ENCODE measurements at places on chromosomes 5 and 9.

GRCh38 chr5:129653057-129653375 is 94.9 kb upstream of the MINAR2 start:
- no peak for DNase-seq

- DNase-seq = no peak
Measured at GRCh38 chr9:74735761-74736160, 152.0 kb downstream of the TRPM6 start.

GRCh38 chr9:80596579-80596978 is 1024.8 kb downstream of the TLE4 start:
- no peak for DNase-seq

DNA sequence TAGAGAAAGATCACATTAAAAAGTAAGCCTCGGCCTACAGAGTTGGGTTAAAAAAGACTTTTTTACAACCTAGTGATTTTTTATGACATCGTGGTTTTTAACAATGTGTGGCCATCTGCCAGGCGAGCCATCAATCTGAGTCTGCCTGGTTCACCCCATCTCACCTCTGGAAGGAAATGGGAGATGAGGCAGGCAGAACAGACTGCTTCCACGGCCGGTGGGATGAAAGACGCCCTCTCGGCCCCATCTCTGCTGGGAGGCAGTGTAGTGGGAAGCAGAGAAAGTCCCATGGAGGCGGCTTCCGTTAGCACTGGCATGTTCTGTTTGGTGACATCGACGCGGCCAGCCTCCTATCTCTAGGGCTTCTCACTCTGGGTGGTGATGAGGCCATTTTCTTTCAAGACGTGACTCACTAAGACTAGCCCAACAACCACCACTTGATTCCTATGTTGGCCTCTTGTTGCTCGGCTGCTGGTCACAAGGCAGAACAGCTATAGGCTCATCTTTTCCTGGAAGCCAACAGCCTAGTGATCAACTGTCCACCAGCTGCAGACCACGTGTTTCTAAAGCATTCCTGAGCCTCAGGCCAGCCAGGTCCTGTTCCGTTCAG is 132.4 kb upstream of the OTULINL start:
- DNase-seq = peak; percentile 95

GRCh38 chr5:62354028-62354874 is 48.2 kb downstream of the KIF2A start:
- peak; percentile 39 for DNase-seq

DNA sequence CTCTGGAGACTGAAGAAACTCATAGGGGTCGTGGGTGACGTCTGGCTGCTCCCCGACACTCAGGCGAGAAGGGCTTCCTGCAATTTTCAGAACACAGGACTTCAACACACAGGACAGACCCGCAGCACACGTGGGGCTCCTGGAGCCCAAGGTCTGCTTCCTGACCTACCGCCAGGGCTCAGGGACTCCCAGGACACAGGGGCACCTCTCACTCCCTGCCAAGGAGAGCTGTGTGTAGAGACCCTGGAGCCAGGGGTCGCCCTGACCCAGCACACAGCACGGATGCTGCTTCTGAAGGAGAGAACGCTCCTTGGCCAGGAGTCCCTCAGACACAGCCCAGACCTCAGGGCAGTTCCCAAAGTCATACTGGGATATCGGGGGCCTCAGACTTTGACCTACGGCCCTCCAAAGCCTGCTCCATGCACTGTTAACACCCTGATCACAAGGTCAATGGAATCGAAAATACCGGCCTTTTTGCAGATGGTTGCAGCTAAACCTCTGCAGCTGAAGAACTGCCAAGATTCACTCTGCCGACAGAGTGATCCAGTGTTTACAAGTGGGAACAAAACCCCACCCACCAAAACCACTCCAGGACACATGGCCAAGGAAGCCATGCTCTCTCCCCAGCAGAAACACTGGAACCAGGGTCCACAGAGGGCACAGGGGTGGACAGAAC is 13.8 kb upstream of the ZDHHC11 start:
- DNase-seq = no peak

DNA sequence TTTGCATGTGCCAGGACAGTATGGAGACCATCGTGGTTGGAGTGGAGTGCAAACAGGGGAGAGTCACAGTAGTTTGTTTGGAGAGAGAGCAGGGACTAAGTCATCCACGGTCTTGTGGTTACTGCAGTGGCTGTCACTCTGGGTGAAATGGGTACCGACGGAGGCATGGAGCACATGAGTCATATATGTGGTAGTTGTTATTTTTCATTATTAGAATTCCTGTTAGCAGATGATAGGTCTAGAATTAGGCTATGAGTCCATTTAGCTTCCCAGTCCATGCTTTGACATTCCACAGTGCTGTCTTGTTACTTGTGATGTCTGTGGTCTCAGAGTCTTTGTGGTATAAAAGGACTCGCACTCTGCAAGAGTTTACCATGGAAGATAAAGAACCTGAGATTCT is 303.9 kb downstream of the DMRT2 start:
- DNase-seq = peak; percentile 1

GRCh38 chr9:4424891-4425290 is 65.4 kb upstream of the SLC1A1 start:
- DNase-seq = no peak

DNA sequence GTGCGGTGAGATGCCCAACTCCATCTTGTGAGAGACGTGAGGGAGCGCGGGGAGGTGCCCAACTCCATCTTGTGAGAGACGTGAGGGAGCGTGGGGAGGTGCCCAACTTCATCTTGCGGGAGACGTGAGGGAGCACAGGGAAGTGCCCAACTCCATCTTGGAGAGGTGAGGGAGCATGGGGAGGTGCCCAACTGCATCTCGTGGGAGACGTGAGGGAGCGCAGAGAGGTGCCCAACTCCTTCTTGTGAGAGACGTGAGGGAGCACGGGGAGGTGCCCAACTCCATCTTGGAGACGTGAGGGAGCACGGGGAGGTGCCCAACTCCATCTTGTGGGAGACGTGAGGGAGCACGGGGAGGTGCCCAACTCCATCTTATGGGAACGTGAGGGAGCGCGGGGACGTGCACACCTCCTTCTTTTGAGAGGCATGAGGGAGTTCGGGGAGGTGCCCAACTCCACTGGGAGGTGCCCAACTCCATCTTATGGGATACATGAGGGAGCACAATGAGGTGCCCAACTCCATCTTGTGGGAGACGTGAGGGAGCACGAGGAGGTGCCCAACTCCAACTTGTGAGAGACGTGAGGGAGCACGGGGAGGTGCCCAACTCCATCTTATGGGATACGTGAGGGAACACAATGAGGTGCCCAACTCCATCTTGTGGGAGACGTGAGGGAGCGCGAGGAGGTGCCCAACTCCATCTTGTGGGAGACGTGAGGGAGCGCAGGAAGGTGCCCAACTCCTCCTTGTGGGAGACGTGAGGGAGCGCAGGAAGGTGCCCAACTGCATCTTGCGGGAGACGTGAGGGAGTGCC is 235.4 kb downstream of the CACNA1B start:
- DNase-seq = no peak

DNA sequence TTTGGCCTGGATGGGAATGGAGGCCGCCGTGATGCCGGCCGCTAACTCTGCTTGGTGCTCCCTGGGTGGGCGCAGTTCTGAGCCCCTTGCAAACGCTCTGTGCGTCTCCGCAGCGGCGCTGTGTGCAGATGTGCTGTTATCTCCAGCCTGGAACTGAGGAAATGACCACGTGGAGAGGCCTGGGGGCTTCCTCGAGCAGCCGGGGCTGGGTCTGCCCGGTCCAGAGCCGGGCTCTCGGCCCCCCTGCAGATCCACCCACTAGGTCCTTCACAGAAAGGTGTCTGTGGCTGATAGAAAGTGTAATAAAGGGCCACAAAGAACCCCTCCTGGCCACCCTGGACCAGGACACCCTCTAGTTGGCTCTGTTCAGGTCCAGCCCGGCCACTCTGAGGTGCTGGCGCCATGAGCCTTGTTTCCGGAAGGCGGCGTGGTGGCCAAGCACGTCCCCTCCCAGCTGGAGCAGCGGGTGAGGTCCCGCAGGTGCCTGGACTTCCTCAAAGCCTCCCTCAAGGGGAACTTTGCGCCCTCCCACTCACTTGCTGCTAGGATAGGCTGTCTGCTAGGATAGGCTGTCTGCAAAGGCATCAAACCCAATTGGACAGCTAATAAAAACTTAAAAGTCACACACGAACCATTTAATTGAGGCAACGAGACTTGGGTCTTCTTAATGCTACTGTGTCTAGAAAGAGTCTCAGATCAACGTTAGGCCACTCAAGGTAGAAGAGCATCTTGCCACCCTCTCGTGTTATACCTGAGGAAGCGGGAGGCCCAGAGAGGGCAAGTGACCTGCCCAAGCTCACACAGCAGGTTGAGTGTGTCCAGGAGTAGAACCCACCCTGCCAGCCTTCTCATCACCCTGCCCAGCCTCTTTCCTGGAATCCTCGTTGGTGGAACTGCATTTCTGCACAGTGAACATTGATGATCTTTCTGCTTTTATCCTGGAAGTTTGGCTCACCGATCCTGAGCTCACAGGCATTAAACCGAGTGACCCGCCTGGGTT is 109.3 kb upstream of the FCN2 start:
- no peak for DNase-seq

GRCh38 chr5:80885396-80886000 is 74.7 kb upstream of the RASGRF2 start:
- DNase-seq = peak; percentile 10

GRCh38 chr5:110752953-110753352 is 14.1 kb downstream of the SLC25A46 start:
- DNase-seq = no peak

- DNase-seq = no peak
Measured at GRCh38 chr9:17905781-17906175, 326.9 kb downstream of the SH3GL2 start.

- no peak for DNase-seq
Measured at GRCh38 chr9:73536403-73536802, 384.7 kb downstream of the ANXA1 start.

DNA sequence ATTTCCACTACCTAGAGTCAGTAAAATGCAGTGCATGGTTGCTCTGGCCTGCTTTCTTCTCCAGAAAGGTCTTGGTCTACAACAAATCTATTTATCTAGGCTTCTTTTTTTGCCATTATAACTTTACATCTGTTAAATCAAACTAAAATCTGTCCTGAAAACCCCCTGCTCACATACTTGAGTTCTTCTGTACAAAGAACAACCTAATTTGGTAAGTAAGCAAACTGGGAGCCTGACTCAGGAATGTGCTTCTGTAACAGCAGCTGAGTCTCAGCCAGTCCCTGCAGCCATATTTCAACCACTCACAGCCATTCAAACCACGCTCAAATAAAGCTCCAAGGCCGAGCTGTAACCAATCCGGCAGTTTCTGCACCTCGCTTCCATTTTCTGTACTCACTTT is 95.8 kb downstream of the PLPP1 start:
- peak; percentile 89 for DNase-seq

GRCh38 chr5:54387659-54388232 is 67.8 kb upstream of the HSPB3 start:
- peak; percentile 46 for DNase-seq

DNA sequence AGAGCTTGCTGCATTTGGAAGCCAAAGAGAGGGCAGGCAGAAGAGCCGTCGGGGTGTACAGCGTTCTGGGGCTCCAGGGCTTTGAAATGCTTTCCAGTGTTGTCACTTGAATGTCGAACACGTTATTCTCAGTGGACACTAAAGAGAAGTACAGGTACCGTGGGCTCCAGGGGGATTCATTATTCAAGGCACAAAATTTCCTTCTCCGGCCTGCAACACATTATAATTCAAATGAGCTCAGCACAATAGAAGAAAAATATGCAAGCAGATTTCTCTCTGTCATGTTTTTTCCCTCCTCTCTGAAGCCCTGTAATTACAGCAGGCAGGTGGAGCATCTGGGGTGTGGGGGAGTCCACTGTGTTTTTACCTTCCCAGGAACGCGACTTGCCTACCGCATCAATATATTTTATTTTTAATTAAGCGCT is 293.1 kb downstream of the ZSWIM6 start:
- DNase-seq = no peak

GRCh38 chr5:32297181-32298058 is 15.3 kb downstream of the MTMR12 start:
- no peak for DNase-seq

DNA sequence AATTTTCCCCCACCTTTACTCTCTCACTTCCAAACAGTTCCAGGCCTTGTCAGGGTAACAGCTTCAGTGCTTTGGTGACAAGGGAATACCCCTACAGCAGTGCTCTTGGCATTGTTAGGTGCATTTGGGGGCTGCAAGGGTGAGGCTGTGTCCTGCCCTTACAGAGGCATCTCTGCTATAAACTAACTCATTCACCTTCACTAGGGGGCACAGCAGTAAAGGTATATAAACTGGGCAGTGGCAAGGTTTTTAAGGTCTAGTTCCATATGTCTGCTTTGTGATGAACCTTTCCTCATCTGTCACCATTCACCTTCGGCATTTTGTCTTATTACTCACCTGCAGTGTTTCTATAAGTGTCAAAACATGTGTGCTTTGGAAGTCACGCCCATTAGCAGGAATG is 79.1 kb upstream of the GPR151 start:
- no peak for DNase-seq

DNA sequence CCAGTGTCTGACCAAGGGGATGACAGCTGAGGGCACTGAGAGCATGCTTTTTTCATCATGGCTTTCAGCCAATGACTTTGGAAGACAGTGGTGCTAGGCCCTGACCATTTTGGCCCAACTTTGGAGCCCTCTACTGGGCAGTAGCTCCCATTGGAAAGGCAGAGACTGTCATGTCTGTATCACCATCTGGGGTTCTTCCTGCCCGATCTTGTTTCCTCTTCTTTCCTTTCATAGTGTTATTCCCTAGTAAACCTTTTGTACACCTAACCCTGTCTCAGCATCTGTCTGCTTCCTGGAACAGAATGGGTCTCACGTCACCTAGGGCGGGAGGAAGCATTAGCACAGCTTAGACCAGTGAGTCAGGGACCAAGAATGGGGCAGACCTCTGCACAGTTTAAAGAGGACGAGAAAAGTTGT is 97.4 kb upstream of the MAST4 start:
- DNase-seq = no peak

- no peak for DNase-seq
Measured at GRCh38 chr9:23343226-23343625, 482.8 kb downstream of the ELAVL2 start.

DNA sequence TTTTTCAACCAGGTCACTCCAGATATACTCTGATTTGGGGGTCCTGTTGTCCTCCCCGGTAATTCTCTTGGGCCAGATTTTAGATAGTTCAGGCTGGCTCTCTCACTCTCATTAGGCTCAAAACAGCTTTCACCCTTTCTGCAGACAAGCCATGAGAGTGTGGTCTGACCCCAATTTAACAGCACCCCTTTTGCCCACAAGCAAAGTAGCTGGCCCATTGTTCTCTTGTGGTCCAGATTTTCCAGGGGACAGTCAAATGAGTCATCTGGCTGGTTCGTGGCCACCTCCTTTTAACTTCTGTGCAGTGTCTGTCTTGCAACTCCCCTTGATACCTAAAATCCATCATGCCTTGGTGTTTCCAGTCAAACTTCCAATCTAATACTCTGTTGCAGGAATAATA is 16.5 kb downstream of the BHMT2 start:
- DNase-seq = no peak

- no peak for DNase-seq
Measured at GRCh38 chr5:180206993-180207392, 2.0 kb downstream of the RASGEF1C start.

DNA sequence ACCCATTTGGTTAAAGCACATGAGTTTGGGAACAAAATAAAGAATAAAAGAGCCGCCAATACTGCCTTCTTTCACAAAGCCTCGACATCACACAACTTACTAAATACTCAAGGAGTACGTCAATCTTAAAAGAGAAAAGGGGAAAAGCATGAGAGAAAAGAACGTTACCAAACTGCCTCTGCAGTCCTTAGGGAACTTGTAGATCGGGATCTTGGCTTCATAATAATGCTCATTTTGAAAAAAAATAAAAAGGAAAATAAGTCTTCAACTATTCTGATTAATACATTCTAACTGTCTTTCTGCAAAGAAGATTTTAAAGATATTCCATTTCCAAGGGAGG is 618.4 kb downstream of the PDE4D start:
- DNase-seq = no peak
